Activated gamma-delta T cell treated with Interleukin-2 at 50 U/mL for 16 hours (primary cell): ENCODE measurements at places on chromosomes 5 and 9.

- DNase-seq = no peak
These were observed 1.1 kb downstream of the MTMR12 start for GRCh38 chr5:32311404-32312196.

DNA sequence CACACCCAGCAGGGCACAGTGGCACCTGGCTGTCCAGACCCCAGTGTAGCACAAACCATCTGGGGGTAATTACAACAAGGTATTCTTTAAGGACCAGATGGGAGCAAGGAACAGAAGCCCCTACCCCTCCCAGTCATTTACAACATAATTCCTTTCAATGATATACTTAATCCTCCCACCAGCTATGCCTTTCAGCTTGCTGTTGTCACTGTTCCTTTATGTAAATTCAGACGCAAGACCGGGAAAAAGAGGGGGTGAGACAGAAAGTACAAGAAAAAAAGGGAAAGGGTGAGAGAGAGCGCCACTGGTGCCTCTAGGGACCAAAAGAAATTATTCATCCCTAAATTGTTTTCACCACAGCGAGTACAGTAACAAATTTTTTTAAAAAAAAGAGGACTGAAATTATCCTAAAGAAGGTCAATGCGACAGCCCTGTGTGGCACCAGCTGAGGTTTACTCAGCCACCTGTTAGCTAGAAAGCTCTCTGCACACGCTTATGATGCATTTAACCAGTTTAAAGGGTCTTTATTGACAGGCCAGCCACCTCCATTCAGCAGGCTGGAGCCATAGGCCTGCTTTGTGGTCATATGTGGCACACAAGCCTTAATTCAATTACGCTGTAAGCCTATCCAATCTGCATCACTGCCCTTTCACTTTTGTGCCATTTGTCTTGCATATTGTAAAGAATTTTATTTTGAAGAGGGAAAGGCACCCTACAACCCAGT lies 210.2 kb upstream of the ISL1 start:
- DNase-seq = no peak

GRCh38 chr5:179588166-179588565 lies 35.3 kb downstream of the HNRNPH1 start:
- DNase-seq = no peak

DNA sequence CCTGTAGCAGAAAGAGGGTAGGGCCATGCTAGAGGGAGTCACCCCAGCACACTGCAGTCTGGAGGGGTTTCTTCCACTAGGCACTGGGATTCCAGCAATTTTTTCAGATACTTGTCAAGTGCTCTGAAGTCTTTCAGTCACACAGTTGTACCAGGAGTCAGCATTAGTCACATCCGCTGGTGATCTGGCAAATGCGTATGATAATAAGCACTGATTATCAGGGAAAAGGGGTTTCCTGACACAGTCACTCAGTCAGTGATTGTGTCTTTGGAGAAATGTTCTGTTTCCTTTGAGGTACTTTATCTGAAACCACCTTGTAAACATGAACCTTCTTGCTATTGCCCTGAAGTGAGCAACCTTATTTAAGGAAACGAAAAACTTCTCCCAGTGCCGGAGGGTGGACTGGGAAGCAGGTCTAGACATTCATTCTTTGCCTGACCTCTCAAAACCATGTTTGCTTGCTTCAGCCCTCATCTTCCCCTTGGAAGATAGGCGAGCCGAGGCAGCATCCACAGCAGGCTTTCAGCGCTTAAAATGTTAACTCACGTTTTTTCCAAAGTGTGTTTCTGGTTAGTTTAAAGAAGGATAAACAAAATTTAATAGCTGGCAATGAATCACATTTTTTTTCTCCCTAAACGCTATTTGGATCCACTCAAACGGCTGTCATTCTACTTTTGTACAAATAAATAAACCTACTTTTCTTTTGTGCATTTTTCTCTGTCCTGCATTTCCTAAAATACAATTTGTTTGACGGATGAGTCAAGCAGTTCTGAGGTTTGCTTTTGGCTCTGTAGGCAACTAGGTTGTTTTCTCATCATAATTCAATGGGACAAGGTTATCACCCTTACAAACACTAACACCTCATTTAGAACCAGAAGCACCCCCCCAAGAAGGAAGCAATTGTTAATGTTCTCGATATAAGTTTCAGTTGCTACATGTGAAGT lies 77.7 kb downstream of the FOXD1 start:
- no peak for DNase-seq

DNA sequence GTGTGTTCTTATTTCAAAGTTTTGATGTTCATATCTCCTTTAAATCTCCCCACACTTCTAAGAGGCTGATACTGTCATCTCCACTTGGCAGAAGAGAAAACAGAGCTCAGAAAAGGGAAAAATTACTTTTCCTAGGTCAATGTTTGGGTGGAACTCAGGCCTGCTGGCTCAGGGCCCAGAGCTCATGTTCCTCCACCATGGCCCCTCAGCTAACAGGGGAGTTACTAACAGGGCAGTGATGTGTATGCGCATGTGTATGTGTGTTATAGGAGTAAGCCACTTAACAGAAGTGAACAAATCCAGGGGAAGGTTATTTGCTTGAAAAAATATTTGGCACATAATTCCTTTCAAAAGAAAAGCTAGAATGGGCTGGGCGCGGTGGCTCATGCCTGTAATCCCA lies 2.5 kb downstream of the C1QTNF2 start:
- DNase-seq = no peak

DNA sequence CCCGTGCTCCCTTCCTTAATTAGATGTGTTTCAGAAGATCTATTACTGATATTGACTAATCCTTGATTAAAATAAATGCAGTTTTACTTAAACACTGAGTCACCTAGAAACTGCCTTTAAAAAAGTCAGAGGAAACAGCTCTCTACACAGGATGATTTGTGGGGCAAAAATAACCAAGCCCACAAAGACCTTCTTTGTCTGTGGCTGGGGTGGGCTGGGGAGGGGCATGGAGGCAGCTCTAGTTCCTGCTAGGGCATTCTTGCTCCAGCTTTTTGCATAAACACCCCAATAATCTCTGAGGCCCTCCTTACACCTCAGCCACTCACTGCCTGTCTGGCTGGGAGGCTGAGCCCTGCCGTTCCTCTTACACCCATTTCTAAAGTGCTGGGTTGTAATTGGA lies 227.6 kb upstream of the DAP start:
- no peak for DNase-seq
